ENCODE measurements at places on chromosomes 13 and 19.

GRCh38 chr13:41310963-41311405 is at the start of gene NAA16:
TSS of gene NAA16 (plus strand) at chr13:41311267. CDS start at chr13:41311529, 262 bp downstream.
- DNase-seq: peak; percentile 85

DNA sequence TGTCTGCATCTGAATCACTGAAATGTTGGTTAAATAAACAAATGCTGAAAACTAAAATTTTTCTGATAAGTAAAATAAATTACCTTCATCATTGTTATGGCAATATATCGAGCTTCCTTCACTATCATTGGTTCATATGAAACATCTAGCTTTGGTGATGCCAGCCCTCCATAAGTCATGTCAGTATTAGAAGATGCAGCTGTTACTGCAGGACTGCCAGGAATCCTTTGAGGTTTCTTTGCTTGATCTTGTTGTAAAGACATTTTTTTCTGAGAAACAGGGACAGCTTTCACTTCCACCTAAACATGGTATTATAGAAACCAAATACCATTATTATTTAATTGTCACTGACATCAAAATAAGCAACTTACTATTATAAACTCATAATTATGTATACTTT is 123.7 kb upstream of the FBXL3 start:
- DNase-seq: no peak

DNA sequence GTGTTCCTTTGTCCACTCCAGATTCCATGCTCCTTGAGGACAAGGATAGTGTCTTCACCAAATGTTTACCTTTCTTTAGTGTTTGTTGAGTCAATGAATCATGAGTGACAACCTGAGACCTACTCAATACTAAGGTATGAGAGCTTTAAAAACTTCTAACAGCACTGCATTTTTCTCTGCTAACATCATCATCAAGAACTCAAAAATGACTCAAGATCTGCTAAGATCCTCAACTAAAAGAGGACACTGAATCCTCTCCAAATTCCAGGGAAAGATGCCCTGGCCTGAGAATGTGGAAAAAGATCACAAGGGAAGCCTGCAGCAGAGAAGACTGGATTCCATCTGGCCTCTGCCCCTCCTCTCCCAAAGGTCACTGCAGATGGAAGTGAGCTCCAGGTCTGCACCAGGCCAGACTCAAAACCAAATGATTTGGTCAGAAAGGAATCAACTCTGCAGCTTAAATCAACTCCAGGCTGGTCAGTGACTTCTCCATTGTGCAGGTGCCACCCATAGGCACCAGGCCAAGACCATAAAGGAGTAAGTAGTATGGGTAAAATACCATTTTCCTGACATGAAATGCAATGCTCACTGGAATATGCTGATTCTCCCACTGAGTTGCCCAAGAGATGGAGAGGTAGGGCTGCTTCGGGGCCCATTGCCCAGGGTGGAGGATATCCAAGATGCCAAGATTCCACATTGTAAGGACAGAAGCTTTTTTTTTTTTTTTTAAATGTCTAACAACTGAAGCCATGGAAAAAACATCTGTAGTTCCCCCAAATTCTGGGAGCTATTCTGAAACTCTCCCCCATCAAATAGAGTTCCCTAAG is 89.5 kb upstream of the DOCK9 start:
- no peak for DNase-seq

DNA sequence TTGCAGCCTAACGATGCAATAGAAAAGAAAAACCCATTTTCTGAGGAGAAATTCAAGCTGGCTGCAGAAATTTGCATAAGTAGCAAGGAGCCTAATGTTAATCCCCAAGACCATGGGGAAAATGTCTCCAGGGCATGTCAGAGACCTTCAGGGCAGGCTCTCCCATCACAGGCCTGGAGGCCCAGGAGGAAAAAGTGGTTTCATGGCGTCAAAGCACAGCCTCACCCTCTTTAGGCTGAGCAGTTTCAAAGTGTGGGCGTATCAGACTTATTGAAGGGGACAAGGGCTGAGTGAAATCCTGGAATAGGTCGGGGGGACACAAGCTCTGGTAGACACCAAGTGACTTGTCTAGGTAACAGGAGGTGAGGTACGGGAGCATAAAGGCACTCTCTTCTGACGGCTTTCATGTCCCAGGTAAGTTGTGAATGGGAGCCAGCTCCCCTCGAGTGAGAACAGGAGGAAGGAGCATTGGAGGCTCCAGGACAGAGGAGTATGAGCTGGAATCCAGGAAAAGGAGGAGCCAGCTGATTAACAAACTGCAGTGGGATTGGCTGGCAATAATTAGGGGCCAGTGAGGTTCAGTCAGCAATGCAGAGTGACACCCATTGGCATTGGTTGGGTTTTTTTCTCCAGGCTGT is 35.8 kb downstream of the MRPL57 start:
- DNase-seq: no peak

DNA sequence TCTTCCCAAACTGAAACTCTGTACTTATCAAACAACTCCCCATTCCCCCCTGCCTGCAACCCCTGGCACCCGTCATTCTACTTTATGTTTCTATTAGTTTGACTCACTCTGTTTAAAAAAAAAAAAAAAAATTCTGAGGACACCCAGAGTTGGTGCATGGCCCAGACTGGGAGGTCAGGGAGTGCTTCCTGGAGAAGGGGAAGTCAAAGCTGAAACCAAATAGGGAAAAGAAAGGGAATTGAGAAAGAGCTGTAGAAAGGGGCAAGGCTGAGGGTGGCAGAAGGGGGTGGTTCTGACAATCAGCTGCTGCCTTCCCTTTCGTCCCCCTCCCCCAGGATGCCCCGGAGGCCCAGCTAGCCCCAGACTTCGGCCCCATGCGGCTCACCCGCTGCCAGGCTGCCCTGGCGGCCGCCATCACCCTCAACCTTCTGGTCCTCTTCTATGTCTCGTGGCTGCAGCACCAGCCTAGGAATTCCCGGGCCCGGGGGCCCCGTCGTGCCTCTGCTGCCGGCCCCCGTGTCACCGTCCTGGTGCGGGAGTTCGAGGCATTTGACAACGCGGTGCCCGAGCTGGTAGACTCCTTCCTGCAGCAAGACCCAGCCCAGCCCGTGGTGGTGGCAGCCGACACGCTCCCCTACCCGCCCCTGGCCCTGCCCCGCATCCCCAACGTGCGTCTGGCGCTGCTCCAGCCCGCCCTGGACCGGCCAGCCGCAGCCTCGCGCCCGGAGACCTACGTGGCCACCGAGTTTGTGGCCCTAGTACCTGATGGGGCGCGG is 9.0 kb upstream of the STRN4 start:
- no peak for DNase-seq

GRCh38 chr19:5451494-5451893 is 3.7 kb upstream of the ZNRF4 start:
- no peak for DNase-seq

- DNase-seq: peak; percentile 59
These were observed 57.9 kb downstream of the RXFP2 start for GRCh38 chr13:31797154-31797775.

DNA sequence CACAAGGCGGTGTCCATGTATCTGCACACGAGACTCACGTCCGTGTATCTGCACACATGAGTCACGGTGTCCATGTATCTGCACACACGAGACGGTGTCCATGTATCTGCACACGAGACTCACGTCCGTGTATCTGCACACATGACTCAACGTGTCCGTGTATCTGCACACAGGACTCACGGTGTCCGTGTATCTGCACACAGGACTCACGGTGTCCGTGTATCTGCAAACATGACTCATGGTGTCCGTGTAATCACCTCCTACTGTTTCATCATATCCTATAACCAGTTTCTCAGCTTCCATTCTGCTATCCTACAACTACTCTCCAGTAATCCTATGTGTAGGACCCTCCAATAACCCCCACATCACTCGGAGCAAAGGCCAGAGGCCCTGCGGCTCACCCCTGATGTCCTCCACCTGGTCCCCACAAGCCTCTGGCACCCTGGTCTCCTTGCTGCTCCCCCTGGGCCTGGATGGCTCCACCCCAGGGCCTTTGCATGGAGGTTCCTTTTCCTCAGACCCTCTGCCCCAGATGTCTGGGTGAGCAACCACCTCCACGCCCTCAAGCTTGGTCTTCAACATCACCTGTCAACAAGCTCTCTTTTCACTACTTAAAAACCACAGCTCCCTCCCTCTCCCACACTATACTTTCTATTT is 2.5 kb upstream of the TMEM255B start:
- no peak for DNase-seq

DNA sequence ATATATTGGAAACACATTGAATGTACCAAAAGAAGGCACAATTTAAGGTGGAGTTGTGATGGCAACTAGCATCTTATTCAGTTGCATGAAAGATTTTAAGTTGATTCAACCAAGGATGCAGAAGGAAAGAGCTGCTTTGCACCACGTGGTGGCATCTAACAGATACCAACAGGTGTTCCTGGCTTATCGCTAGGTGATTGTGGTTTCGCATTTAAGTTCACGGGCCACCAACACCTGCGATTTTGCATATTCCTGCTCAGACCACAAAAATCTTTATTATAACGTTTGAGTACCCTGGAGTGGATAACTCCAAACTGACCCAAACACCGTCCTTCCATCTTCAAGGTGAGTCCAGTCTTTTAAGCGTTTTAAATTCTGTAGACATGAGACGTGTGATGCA is 45.3 kb downstream of the RGCC start:
- DNase-seq: peak; percentile 27

- DNase-seq: no peak
These were observed 187.6 kb downstream of the PCDH9 start for GRCh38 chr13:67042556-67042955.
